HAP-1 (cell line): ENCODE measurements at places on chromosomes 1 and 21.

DNA sequence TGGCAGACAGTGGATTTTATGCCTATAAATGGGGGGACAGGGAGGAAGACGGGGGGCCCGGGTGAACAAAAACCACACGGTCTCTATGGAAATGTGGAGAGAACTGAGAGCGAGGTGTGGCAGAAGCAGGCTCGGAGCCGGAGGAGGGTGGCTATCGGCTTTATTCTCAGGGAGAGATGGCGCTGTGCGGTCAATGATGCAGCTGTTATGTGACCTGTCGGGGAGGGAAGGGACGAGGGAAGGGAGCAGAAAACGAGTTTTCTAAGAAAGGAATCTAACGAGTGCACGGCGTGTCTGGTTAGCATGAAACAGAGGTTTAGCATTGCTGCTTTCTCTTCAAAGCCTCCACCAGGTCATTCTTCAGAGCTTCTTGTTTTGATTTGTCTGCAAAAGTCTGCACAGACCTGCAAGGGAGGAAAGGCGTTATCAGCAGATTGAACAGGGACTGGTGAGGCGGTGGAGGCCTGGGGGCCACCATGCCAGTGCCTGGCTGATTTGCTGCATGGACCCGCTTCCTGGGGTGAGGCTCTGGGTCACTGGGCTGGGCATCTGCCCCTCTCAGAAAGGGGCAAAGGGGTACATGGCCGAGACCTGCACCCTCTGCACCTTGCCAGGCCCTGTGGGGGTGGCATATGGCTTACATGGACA lies 27.2 kb downstream of the SLC66A1 start:
- no peak for DNase-seq

DNA sequence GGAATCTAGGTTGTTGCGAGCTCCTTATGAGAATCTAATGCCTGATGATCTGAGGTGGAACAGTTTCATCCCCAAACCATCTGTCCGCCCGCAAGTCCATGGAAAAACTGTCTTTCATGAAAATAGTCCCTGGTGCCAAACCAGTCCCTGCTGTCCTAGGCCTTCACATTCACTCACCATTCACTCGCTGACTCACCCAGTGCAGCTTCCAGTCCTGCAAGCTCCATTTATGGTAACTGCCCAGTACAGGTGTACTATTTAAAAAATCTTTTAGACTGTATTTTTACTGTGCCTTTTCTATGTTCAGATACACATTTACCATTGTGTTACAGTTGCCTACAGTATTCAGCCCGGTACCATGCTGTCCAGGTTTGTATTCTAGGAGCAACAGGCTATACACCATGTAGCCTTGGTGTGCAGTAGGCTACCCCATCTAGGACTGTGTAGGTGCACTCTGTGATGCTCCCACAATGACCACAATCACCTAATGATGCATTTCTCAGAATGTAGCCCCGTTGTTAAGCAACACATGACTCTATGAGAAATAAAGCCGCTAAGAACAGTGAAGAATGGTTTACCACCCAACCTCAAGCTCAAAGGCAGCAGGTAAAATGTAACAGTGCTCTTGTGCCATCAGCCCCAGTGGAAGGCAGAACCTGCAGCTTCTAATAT lies 2.4 kb downstream of the ECHDC2 start:
- DNase-seq = no peak

GRCh38 chr1:81298266-81298665 lies 502.5 kb upstream of the ADGRL2 start:
- no peak for DNase-seq

- DNase-seq = no peak
Measured at GRCh38 chr1:6511056-6511455, 19.6 kb upstream of the PLEKHG5 start.

DNA sequence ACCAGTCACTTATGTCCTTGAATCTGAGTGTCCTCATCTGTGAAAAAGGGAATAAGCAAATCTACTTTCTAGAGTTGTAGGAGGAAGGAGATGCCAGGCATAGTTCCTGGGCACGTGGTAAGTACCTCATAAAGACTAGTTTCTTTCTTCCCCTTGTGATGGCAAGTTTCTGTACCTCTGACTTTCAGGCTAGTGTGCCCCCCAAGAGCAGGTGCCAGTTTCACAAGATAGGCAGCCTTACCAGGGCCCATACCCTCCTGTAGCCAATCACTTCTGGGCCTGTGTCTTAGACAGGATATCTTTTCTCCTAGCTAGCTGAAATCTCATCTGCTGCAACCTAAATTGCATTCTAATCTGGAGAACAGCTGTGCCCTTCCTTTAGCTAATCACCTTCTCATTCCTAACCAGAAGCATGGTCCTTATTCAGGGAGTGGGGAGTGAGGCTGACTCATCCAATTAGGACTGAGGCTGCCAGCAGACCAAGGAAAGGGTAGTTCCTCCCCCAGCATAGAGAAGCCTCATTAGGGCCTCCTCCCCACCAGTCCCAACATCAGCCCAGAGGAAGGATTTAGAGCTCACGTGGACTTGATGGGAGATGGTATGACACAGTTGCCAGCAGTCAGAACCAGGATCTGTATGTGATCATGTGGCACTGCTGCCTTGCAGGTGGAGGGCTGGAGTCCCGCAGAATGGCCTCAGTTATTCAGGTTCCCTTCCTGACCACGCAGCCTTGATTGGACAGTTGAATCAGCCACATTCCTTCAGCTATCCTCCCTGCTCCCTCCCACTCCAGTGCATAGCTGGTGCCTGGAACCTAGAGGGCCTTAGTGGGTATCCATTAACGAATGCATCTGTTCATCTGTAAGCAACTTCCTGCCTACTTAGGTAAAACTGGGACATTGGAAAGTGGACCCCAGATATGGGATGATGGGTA lies 7.9 kb downstream of the KLHDC8A start:
- DNase-seq = no peak

- no peak for DNase-seq
Measured at GRCh38 chr1:79005945-79006344, 585 bp downstream of the ADGRL4 start.

GRCh38 chr1:67850611-67851075 lies 17.4 kb upstream of the GNG12 start:
- peak; percentile 35 for DNase-seq

DNA sequence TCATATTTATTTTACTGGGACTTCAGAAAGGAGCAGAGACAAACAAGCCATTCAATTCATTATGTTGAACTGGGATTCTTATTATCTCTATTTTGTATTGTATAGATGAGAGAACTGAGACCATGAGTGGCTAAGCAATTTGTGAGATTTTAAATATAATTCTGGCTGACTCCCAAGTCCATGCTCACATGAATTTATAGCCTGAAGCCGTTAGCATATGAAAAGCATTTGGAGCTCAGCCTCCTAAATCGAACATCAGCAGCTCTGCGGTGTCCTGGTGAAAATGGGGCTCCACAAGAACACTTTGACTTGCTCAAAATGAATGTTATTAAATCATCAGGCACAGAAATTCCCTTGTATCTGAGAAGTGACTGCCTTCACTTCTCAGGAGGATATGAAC lies 96.8 kb upstream of the DPT start:
- peak; percentile 19 for DNase-seq

- peak; percentile 50 for DNase-seq
Measured at GRCh38 chr21:46098303-46099141, 610 bp downstream of the COL6A2 start.

GRCh38 chr1:219659005-219659600 lies 46.2 kb upstream of the ZC3H11B start:
- no peak for DNase-seq

GRCh38 chr1:100762461-100762860 lies 42.9 kb downstream of the VCAM1 start:
- no peak for DNase-seq

- peak; percentile 71 for DNase-seq
Measured at GRCh38 chr1:67149179-67149770, 14.5 kb upstream of the C1orf141 start.

DNA sequence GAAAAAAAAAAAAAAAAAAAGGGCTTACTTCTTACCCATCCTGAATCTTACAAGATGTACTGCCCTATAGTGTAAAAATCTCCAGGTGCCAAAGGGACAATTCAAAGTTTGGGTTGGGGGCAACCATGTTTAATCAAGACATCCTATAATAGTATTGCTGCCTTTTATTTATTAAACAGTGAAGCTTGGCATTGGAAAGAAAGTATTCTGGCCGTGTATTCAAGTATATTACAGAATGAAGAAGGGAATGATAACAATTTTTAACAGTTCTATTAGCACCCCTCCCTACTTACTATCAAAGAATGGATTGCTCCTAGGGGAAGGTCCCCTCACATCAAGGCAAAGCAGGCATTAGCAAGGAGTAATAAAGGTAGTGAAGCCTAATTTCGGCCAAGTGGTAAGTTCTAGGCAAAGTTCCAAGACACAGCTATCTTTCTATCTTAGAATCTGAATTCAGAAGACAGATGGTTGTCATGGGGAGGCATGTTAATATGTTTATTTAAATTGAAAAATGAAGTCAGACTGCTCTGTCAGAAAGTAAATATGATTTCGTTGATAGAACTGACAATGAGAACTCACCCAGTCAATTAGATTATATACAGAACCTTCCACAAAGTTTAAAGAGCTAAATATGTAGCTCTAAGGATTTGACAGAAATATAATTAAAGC lies 24.6 kb downstream of the ST7L start:
- no peak for DNase-seq
